NCI-H774 (cell line): ENCODE measurements at places on chromosomes 4 and X.

DNA sequence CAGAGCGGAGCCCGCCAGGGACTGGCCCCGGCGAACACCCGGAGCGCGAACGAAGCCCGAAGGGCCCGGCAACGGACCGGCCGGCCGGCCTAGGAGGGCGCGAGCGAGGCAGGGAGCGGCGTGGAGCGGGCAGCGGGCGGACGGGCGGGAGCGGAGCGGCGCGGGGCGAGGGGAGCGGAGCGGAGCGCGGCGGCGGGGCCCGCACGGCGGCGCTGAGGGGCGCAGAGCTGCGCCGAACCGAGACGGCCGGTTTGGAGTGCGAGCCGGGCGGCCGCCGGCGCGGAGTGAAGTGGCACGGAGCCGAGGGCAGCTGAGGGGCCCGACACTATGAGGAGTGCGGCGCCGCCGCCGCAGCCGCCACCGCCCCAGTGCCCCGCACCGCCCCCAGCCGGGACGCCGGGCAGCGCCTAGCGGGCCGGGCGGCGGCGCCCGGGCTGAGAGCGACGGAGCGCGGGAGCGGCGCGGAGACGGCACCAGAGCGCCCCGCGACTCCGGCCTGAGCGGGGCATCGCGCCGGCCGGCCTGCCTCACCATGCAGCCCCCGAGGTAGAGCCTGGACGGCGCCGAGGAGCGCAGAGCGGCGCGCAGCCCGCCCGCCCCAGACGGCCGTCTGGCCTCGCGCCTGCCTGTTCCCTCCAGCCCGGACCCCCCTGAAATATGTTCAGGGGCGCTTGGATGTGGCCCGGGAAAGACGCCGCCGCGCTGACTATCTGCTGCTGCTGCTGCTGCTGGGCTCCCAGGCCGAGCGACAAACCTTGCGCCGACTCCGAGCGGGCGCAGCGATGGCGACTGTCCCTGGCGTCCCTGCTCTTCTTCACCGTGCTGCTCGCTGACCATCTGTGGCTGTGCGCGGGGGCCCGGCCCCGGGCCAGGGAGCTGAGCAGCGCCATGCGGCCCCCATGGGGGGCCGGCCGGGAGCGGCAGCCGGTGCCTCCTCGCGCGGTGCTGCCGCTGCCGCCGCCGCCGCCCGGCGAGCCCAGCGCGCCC is 793 bp downstream of the NALF2 start:
- DNase-seq, result no peak

DNA sequence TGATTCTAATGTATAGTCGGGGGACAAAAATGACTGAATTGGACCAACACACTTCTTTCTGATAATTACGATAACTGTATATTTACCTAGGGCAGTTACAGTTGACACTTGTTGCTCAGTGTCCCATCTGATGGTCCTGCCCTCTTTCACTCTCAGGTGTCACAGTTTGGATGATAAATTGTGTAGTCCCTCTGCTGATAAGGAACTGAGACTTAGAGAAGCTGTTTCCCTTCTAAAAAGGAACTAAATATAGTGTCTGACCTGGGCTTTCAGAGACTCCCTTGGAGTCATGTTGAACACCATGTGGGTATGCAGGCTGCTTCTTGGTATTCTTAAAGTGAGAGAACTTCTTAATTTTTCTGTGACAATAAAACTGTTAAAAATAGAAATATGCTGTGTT is 23.7 kb upstream of the PNPLA4 start:
- no peak for DNase-seq

- DNase-seq, result no peak
Observed at GRCh38 chr4:115310641-115311040, 197.2 kb upstream of the NDST4 start.

DNA sequence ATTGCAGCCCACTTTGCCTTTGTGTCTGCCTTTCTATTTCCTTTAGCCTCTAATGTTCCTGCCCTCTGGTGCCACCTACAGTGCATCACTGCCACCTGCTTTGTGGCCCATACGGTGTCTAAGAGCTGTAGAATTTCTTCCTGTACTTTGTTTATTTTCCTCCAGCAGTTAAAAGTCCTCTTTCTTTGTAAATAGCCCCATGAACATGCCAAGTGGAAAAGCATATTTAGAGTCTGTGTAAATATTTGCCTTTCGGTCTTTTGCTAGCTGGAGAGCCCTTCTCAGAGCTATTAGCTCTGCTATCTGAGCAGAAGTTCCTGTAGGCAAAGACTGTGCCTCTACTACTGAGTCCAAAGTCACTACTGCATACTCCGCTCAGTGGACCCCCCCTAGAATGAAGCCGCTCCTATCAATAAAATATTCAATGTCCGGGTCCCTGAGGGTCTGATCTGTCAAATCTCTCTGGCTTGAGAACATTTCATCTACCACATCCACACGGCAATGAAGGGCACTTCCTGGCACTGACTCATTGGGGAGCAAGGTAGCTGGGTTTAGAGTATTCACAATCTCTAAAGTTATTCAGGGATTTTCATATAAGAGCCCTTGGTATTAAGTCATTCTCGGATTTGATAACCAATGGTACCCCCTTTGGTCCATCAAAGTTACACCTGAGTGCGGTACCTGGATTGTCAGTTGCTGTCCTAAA is 36.3 kb downstream of the SULT1E1 start:
- DNase-seq, result peak; percentile 76

DNA sequence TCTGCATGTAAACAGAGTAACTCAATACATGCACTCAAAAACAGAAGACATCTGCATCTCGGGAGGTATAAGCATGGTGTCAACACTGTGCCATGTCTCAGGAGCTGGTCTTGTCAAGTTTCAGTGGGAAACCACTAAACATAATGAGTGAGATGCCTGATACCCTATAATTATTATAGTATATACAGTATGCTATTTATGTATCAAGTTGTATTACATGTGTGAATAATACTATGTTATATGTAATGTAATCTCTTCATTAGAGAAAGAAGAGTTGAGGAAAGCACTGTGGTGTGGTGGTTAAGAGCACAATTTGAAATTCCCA is 2.5 kb downstream of the PPBP start:
- no peak for DNase-seq

GRCh38 chr4:181998398-181999295 is 244.6 kb upstream of the TENM3 start:
- DNase-seq, result no peak

- DNase-seq, result no peak
Observed at GRCh38 chr4:20443015-20443805, 191.5 kb downstream of the SLIT2 start.

DNA sequence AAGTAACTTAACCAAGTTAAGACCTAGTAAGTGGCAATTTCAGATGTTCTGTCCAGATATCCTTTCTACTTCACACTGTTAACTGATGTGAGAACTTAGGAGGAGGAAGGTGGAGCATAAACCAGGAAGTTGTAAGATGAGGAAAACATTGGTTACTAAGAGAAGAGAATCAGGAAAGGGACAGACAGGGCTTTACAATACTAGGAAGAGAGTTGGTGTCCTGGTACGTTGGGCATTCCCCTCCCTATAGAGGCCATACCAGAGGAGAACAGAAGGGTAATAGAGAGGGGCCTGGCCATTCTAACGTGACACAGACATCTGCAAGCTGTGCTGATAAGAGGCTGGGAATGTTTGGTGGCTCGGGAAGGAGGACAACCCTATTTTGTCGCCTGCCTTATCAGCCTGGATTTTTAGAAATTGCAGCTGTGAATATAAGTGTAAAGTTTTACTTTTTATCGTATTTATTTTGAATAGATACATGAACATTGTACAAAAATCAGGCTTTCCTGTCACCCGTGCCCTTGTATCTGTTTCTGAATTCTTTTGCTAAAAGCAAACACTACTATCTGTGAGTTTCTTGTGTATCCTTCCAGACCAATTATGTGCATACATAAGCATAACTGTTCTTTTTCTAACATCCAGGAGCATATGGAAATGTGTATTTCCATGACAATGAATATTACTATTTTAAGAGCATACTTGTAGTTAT is 53.5 kb upstream of the HPRT1 start:
- no peak for DNase-seq

DNA sequence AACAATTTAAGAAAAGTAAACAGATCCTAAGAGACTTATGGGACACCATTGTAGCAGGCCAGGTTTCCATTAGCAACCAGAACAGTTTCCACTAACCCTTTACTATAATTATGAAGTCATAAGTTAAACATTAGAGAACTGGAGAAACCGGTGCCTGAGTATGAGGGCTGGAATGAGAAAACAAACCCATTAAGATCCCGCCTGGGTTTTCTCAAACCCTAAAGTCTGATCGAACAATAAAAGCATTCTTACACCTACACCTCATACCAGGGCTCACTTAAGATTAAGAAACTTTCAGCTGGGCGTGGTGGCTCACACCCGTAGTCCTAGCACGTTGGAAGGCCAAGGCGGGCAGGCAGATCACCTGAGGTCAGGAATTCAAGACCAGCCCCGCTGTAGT is 13.7 kb upstream of the DHX15 start:
- DNase-seq, result no peak

DNA sequence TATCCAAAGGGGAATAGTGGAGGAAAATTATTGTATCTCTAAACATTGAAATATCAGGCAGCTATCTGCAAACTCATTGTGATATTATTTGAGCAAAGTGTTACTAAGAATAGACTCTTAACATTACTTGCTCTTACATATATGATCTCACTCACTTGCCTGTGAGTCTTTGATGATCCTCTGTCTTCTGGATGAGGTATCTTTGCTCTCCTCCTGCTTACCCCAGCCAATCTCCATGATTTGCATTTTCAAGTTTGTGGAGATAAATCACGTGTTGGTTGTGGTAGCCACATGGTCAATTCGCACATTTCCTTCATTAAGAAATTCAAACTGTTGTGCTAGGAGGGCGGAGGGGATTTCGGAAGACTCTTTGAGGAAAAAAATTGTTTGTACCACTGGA is 169.9 kb upstream of the S100G start:
- DNase-seq, result no peak

- no peak for DNase-seq
Observed at GRCh38 chr4:153541456-153542096, 75.4 kb downstream of the TMEM131L start.

- DNase-seq, result no peak
Observed at GRCh38 chrX:13212191-13212651, 107.6 kb downstream of the ATXN3L start.

GRCh38 chr4:94841864-94842221 is 84.1 kb downstream of the BMPR1B start:
- no peak for DNase-seq

DNA sequence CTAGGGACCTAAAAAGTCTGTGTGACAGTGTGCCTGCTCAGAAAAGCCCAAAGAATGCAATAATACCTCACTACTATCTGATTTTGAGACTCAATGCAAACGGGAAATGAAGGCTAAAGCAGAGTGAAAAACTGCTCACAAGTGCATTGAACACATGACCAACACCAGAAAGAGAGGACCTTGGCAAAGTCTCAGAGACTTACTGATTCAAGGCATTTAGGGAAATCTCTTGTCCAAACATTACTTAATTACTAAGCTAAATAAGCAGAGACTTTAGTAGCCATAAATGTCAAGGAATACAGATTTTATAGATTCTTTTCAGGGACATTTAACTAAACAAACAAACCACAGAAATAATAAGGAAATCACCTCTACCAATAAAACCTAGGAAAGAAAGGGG is 916.0 kb downstream of the FSTL5 start:
- no peak for DNase-seq

DNA sequence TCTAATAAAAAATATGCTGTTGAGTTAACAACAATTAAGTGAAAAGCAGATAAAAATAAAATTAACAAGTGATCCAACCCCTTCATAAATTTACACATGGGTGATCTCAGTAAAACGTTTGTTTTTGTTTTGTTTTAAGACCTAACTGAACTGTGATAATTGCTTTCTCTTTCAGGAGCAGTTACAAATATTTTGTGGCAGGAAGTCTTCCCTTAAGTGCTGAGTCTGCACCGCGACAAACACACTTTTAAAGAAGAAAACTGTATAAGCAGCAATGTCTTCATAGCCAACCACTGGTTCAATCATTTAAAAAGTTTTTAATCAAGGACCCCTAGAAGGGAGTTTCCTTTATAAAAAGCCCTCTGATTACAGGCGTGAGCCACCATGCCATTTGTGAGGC is 53.7 kb upstream of the NFKB1 start:
- DNase-seq, result no peak

- no peak for DNase-seq
Observed at GRCh38 chr4:130395871-130396270, 1299.9 kb downstream of the C4orf33 start.

DNA sequence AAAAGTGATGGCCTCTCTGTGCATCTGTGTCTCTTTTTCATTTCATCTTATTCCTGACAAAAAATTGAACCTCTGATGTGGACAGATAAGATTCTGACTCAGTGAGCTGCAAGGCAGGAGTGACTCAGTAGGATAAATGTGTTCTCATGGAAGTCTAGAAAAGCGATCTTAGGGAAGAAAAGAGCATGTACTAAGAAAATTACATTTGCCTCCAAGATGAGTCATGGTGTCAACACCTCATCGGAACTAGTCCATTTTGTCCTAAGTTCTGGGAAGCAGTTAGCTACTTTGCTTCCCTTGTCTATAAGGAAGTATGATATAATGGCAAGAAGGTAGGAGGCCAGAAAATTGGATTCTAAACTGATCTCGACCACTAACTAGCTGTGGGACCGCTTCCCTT is 83.5 kb upstream of the AFF2 start:
- no peak for DNase-seq

- DNase-seq, result no peak
Observed at GRCh38 chr4:2284934-2285612, 23.2 kb upstream of the MXD4 start.

- no peak for DNase-seq
Observed at GRCh38 chrX:150841456-150842197, 56.8 kb downstream of the CD99L2 start.

DNA sequence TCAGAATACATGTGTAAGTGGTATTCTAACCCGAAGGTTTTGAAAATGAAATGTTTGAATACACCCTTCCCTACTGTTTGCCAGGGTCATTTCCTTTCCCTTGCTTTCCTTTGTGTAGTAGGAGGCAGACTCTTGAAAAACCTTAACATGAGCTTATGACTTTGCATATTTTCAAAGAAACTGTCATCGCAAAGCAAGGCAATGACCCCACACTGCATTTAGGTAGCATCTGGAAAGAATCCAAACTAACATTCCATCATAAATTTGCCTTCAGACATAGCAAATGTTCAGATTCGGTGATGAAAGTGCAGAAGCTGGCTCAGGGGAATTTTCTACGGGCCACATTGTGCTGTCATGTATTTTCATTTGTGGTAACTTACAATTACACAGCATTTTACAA is 32.3 kb downstream of the SH2D1A start:
- DNase-seq, result no peak

GRCh38 chrX:11757719-11758399 is at the start of gene MSL3:
Gene MSL3 (plus strand): TSS chrX:11758237. CDS start chrX:11758264, 27 bp downstream.
- peak; percentile 33 for DNase-seq

- DNase-seq, result no peak
Observed at GRCh38 chr4:30763321-30763727, 43.2 kb downstream of the PCDH7 start.

DNA sequence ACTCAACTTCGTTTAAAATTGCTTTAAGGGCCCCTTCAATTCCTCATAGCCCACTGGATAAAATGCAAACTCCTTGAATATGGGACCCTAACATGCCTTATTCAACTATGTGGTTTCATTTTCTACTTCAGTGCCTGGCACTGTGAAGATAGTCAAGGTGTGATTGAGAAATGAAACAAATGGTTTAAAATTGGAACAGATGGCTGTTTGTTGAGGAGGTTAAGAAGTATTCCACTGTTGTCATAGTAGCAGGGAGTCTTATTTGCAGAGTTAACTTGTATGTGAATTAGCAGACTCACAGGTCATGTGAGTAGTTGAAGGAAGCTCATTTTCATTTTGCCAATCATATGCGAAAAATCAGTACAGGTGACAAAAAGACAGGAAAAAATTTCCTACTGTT is 593.3 kb downstream of the KCTD8 start:
- DNase-seq, result no peak
